ENCODE measurements at places on chromosomes 4 and X.

DNA sequence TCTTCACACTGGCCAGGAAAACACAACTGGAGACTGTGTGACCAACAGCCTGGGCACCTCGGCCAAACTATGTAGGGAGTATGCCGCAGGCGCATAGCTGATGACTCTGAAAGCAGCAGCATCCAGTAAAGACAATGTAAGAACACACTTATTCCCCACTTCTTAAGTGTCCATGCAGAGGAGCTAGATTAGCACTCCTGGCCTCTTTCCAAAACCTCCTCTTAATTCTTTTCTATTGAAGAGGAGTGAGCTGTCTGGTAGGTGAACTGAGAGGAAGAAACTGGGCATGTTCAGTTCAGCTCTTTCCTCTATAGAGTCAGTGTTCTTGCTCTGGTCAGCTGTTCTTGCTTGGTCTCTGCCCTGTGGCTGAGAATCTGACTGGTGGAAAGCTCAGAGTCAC lies 21.1 kb downstream of the NMU start:
- DNase-seq = no peak

GRCh38 chr4:119729835-119730670 lies 101.4 kb upstream of the PDE5A start:
- no peak for DNase-seq

DNA sequence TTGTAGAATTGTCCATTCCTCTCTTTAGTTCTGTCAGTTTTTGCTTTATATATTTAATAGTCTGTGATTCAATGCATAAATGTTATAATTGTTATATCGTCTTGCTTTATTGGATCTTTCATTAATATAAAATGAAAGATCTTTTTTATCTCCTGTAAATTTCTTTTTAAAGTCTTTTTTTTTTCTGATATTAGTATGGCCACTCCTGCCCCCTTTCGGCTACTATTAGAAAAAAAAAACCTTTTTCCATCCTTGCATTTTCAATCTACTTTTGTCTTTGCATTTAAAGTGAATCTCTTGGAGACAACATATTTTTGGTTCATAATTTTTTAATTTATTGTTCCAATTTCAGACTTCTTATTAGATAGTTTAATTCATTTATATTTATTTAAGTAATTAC lies 677.4 kb upstream of the NDST4 start:
- no peak for DNase-seq

DNA sequence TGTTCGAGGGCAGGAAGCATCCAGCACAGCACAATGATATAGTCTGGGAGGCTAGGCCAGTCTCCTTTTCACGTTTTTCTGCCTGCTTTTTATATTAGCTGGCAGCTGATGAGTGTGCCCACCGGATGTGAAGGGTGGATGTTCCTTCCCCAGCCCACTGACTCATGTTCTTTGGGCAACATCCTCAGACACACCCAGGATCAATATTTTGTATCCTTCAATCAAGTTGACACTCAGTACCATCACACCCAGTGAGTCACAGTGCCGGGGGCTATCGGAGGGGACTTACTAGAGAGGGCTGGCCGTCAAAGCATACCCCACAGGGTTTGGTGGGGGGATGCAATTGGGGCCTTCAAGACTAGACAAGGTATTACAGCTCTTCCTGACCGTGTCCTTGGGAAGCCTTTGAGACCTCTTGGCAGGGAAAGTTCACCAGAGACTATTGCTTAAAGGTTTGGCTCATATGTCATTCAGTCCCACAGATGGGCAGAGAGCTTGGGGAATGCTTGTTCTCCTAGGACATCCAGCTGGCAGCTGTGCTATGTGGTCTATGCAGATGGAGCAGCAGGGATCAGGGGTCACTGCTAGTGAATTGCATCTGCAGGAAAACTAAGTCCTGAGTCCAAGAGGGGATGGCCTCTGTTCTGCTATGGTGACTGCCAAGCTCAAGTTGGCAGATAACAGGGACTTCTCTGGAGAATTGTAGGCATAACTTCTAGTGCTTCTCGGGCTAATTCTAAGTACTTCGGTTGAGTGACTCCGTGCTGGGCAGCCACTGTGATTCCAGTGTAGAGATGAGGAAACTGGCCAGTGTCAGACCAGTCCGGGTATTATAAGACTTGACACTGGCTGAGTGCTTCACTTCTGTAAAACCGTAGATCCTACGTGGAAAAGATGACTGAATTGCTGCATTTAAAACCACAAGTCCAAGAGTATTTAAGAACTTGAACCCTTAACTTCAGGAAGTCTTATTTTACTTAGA lies 12.9 kb upstream of the WDR1 start:
- no peak for DNase-seq

DNA sequence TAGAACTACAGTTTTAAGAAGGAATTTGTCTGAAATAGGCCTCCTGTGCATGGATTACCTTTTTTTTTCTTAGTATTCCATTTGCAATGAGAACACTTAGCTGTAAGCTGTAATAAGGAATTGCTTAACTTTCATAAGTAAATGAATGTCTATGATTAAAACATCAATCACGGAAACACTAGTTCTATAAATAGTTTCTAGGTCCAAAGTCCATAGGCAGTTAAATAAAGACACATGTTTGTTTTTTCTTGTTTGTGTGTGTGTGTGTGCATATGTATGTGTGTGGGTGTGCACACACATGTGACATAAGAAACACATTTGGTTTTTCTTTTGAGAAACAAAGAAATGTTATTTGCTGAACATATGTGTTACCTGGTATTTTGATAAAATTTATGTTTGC lies 11.2 kb downstream of the GPRIN3 start:
- DNase-seq = no peak

GRCh38 chr4:135598151-135598550 lies 1396.6 kb upstream of the PABPC4L start:
- no peak for DNase-seq

DNA sequence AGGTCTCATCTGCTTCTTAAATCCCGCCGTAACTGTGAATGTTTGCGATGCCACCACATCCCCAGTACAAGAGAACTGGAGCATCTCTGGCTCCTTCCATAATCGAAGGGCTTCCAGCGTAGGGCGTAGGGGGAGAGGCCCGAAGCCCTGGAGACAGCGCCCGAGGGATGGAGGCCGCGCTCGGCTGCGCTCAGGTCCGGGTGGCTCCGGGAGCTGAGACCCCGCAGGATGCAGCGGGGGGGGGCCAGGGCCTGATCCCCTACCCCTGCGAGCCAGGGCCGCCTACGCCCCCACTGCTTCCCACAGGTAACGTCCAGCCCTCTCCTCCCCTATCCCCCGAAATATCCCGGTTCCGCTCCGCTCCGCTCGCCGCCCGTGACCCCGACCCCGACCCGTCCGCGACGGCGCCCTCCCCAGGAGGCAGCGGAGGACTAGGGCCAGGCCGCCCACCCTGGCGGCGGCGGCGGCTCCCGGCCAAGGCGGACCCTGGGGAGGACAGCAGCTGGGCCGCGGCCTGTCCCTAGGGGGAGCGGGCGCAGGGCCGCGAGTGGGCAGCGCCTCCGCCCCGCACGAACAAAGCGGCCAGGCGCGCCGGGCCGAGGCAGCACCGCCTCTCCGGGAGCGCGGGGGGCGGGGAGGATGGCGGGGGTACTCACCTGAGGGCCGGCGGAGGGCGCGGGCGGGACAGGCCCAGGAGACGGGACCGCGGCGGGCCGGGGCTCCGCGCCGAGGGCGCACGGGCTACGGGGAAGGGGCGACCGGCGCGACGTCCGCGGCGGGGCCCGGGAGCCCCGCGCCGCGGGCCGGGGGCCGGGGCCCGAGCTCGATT lies 723 bp downstream of the WDFY3 start:
- no peak for DNase-seq

DNA sequence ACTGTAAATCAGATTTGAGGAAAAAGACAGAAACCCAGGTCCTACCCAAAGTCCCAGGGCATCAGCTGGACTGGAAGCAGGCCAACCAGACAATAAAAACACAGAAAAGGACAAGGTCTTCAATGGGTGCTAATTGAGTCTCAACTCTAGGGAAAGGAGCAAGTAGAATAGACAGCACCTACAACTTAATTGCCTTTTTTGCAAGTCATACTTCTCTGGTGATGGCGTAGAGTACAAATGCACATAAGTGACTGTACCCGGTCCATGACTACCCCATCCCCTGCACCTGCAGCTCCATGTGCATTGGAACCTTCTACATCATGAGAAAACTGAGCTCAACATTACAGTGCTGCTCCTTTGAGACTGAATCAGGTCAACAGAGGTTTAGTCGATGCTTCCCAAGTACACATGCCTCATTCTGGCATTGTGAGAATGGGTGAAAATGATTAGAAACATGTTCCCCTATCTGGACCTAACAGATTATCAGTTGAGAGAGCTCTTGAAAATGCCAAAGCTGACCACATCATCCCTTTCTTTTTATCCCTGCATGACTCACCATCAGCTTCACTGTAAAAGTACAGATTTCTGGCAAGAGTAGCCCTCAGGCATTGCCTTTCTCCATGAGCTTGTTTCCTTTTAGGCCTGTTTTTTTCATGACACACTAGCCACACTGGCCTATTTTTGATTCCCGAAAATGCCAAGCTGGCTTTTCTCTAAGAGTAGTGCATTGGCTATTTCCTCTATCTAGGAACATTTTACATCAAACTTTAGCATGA lies 298.3 kb downstream of the HS3ST1 start:
- no peak for DNase-seq

DNA sequence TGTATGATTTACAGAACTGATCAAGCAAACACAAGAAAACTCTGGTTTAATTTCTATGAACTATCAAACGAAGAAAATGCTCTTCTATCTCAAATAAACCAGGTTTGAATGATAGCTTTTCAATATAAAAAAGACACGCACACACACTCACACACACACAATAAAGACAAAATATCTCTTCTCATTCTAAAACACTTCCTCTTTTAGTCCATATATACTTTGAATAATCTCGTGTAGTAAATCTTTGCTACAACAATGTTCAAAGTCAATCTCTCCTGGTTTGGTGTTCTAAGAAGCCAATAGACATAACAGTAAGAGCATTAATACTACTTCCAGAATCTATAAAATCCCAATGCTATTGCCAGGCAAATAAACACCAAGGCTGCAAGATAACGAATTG lies 13.3 kb downstream of the CXCL2 start:
- DNase-seq = no peak

- DNase-seq = no peak
These were observed 104.9 kb upstream of the GIMD1 start for GRCh38 chr4:106473515-106473914.

DNA sequence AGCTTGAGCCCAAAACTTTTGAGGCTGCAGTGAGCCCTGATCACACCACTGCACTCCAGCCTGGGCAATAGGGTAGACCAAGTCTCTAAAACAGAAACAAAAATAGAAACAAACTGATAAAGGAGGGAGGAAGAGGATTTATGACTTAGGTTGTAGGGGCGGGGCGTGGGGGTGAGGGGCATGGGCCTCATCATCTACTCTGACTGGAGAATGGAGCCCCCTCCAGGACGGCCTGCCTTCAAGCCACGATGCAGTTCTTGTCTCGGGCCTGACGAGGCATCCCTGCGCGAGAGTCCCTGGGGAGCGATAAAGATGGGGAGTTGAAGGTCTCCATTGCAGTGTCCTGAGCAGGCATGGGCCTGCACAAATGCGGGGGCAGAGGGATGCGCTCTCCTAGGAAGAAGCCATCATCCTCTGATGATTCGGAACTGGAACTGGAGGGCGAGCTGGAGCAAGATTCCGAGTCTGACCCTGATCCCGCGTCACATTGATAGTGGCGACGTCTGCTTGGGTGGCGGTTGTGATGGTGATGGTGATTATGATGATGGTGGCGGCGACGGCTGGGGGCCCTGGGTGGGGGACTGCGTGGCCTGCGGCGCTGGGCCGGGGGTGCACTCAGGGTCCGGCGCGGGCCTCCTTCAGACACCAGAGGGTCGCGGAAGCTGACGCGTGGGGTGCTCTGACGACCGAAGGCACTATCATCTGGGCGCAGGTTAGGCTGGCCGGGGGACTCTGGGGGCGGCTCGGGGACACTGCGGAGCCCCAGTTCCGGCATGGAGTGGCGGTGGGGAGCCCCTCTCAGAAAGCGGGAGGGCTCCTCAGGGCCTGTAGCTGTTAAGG lies 4.0 kb downstream of the PLP2 start:
- no peak for DNase-seq

DNA sequence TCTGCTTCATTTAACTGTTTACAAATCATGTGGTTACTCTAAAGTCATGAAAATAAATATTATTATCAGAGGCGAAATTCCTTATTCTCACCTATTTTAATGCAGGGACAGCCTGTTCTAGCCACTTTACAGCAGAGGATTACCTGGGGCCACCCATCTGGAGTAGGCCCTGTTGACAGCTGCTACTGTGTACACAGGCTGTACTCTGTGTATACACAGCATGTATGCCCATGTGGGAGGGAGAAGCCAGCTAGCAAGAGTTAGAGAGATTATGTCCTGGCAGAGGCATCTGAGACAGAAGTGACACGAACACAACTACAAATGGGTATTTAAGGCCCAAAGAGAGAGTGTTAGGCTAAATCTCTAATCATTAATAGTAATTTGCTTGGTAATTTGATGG lies 62.1 kb downstream of the GPRIN3 start:
- no peak for DNase-seq

GRCh38 chr4:36325926-36326325 lies 44.5 kb downstream of the DTHD1 start:
- DNase-seq = no peak

GRCh38 chr4:143095447-143095846 lies 89.3 kb upstream of the USP38 start:
- no peak for DNase-seq

DNA sequence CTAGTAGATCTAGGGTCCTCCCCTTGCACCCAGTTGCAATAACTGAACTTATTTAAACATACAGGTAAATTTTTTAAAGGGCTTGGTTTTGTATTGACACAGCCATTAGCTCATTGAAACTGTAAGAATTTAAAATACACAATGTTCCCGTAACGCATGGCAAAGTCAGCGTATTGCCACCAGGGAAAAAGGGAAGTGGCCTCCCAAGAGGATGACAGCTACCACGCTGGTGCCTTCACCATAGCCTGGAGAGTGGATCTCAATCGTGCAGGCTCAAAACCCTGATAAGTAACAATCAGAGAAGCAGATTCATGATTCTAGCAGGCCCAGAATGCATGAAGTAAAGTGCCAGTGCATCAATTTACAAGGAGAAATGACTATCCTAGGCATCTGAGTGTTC lies 49.4 kb upstream of the RELL1 start:
- DNase-seq = no peak

- DNase-seq = no peak
These were observed 62.5 kb upstream of the HOPX start for GRCh38 chr4:56743550-56743949.

GRCh38 chrX:13305108-13305507 lies 14.7 kb downstream of the ATXN3L start:
- no peak for DNase-seq

DNA sequence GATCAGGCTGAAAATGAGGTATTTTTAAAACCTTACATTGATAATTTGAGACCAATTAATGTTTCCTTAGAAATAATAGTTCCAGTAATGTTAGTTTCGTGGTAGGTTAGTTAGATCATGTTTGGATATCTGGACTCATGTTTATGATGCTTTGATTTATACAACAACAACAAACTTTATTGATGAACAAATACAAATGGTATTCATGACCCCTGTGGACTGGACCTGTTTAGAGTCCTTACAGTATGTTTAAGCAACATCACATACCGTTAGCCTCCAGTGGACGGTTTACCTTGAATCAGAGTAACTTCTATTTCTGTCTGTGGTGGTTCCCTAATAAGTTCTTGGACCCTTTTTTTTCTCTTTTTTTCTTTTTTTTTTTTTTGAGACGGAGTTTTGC lies 18.0 kb downstream of the ZRSR2 start:
- DNase-seq = no peak

GRCh38 chr4:8132947-8133705 lies 25.5 kb downstream of the ABLIM2 start:
- no peak for DNase-seq

GRCh38 chr4:11105715-11106114 lies 323.0 kb downstream of the HS3ST1 start:
- no peak for DNase-seq

- no peak for DNase-seq
These were observed 207.8 kb downstream of the ANTXR2 start for GRCh38 chr4:79865201-79865597.

All from esophagus muscularis mucosa (tissue), 4 donors.